ENCODE measurements at places on chromosomes 4 and X.

DNA sequence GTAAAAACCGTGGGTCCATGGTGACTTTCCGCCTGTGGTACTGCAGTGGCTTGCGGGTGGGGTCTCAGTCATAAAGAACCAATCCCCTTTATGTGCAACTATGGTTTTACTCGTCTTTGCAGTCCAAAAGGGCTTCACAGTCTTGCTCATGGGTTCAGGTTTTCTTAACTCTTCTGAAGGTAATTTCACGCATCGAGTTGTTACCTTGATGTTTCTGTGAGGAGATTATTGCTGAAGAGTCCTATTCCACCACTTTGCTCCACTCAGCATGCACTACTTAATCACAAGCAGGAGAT is 41.5 kb downstream of the F8 start:
- DNase-seq: no peak

GRCh38 chr4:150039274-150040127 is 38.7 kb upstream of the DCLK2 start:
- no peak for DNase-seq

- no peak for DNase-seq
Observed at GRCh38 chr4:129264008-129264657, 168.2 kb downstream of the C4orf33 start.

- peak; percentile 35 for DNase-seq
Observed at GRCh38 chr4:139900964-139901376, 235.4 kb downstream of the MGST2 start.

DNA sequence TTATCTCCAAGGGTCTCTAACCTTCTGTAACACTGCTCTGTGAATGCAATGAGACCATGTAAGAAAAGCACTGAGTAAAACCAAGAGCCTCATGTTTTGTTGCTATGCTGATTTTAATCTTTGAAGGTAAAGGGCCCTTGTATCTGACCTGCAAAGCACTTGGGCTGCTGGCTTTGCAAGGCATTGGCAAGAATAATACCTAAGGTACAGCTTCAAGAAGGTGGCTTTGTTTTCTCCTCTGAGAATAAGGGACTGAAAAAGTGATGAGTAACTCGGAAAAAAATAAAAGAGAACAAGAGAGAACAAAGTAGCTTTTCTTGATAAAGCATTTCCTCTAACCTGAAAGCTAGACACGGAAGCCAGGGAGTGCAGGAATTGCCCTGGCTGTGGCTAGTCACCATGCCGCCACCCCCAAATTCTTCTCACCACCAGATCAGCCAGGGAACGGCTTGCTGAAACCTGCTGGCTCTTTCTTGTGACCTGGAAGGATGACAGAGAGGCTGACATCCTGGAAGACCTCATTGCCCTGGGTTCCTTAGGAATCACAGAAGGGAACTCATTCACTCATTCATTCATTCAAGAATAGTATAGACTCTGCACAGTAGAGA is 41.8 kb upstream of the HS3ST1 start:
- no peak for DNase-seq

- no peak for DNase-seq
Observed at GRCh38 chrX:153669901-153670731, 3.5 kb downstream of the PNCK start.

DNA sequence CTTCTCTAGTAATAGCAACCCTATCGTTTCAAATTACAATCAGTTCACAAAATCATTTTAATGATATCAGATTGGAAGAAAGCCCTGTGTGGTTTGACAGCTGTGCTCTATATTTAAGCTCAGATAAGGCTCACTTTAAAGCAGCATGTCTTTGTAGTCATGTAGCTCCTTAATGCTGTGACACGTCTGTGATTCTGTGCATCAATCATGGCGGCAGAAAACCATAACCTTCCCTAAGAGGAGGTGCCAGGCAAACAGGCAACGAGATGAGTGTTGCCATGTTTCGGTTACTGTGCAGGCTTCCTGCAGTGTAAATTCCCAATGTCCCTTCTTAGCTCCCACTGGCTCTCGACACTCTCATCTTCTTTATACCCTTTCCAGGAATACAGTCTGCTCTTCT is 212.7 kb downstream of the GRID2 start:
- no peak for DNase-seq

DNA sequence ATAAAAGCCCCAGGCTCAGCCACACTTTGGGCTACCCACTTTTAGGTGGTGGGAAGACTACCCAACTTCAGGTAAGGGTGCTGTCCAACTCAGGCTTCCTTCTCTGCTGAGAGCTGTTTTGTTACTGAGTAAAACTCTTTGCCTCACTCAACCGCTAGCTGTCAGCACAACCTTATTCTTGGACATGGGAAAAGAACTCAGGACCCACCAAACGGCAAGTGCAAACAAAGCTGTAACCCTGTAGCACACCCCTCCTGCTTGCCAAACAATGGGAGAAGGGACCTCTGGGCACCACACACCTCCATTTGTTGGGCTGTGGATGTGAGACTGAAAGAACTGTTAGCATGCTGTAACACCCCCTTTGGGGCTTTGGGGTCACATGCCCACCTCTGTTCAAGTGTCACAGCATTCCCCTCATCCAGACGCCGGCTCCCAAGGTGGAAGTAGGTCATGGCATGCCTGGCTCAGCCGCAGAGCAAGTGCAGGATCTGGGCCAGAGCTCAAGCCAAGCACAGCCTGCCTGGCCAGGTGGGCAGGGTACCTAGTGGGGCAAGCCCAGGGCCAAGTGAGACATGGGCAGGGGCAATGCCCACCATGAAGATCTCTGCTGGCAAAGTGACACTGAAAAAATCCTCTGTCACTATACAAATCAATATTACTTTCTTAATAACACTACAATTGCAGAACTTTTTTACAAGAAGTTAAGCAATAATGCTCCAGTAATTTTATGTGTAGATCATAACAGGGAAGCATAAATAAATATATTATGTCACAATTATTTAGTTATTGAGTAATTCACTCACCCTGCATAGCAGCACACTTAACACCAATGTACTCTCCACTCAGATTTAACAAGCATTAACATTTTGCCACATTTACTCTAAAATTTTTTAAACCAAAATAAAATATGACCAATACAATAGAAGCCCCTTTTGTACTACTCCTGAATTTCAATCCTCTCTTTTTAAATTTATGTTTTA is 107.2 kb downstream of the TBCK start:
- DNase-seq: no peak

DNA sequence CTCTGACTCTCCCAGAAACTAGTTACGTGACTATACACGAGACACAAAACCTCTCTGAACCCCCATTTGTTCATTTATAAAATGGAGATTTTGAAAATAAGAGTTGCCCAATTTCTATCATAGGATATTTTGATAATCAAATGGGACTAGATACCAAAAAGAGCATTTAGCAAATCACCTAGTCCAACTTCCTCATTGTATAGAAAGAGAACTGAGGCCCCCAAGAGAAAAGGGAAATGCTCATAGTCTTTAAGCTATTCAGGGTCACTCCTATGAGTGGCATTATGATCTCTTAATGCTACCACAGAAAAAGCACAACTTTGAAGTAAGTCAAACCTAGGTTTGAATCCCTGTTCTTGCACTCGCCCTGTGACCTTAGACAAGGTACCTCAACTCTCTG is 62.7 kb downstream of the BMP15 start:
- no peak for DNase-seq

GRCh38 chr4:21827575-21827974 is 121.0 kb downstream of the KCNIP4 start:
- peak; percentile 35 for DNase-seq

DNA sequence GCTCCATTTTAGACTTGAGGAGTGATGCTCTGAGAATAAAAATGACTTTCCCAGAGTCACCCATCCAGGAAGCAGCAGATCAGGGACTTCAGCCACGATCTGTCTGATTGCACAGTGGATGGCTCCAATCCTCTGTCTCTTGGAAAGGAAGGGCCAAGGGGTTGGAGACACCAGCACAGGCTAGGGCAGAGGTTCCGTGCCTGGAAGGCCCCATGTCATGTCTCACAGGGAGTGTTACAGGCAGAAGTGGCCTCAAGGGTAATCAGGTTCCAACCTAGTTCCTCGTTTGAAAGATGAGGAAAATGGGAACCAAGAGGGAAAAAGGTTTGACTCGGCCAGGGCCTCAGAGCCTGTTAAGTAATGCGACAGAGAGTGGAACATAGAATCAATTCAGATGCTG is 160.0 kb downstream of the EFNB1 start:
- no peak for DNase-seq

DNA sequence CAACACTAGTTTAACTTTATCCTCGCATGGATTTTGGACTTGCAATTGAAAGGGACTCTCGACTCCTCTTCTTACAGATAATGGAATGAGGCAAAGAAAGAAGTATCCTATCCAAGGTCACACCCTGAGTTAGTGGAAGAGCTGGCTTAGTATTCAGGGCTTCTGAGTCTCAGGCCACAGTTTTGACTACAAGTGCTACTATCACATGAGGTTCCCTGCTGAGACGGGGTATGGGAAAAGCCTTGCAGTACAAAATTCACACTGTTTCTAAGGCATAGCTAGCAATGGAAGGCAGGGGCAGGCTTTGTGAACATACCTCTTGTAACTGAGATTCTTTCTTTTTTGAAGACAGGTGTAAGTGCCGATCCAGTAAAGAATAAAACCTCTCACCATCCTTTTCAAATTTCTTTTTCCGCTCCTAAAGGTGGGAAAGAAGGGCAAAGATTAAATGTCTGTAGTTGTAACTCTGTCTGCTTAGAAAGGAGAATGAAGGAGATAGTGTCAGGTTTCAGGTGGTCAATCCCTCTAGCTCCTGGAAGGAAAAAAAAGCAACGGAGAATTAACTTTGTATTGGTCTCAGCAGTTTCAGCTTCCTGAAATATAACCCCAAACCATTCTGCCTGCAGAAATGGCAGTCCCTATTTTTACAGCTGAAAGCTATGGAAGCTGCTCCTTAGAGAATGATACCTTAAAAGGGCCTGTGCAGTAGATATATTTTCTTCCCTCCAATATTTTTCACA is 199.0 kb downstream of the OPHN1 start:
- DNase-seq: no peak

GRCh38 chr4:100430451-100430850 is 87.4 kb downstream of the EMCN start:
- no peak for DNase-seq

GRCh38 chr4:38497121-38497520 is 166.9 kb upstream of the KLF3 start:
- no peak for DNase-seq

DNA sequence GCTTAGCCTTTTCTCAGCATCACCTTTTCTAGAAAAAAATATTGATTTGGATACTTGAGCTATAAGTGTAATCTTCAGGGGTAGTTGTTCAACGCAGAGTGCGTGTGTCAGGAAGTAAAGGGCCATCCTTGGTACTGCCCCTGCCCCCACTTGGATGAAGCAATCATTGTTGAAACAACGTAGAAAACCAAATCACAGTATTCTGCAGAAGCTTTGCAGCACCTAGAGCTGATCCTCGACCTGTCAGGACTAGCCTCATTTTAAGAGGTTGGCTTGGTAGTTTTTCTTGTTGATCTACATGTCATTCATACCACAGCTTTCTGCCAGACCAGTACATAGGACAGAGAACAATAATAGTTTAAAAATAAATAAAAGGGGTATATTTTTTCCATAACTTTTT is 65.3 kb upstream of the MYOZ2 start:
- DNase-seq: no peak

- no peak for DNase-seq
Observed at GRCh38 chr4:150972592-150972991, 42.5 kb downstream of the LRBA start.

DNA sequence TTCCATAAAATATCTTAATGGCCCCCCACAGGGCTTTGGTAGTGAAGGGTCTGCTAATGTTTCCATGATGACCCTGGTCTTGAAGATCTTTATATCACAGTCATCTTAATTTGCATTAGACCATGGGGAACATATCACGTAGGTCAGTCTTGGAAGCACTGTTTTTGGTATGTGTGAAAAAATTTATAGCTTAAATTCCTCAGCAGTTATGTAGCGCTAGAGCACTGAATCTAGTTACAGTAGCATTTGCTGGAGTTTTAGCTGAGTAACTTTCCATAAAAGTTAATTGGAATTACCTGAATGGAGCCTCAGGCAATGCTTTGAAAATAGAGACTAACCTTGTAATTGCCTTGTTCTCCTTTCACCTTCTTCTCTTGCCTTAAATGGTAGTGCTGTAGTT is 648.8 kb downstream of the IQCM start:
- DNase-seq: peak; percentile 58

GRCh38 chr4:120304801-120305200 is 238.2 kb upstream of the MAD2L1 start:
- no peak for DNase-seq

DNA sequence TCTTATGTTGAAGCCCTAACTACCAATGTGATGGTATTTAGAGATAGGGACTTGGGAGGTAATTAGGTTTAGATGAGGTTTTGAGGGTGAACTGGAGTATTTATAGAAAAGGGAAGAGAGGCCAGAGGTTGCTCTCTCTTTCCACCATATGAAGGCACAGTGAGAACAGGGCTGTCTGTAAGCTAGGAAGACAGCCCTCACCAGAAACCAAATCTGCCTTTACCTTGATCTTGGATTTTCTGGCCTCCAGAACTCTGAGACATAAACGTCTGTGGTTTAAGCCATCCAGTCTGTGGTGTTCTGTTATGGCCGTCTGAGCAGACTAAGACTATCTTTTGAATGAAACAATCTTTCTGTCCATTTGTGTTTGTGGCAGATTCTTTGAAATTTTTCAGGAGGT is 223.7 kb downstream of the PDHA2 start:
- no peak for DNase-seq

DNA sequence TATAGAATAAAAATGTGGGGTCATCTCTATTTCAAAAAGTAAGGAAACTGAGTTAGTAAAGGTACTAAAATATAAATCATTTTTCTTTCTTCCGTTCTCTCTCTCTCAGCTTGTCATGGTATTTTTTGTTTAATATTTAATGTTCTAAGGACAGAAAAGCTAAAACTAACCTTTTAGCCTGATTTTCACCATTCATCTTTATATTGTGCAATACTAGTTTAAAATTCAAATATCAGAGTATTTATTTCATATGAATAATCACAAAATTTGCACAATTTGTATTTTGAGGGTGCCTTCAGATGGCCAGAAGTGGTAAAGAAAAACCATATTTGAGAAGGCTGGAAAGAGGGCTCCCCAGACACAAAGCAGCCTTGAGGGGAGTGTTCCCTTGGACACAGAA is 197.6 kb upstream of the AR start:
- DNase-seq: no peak

GRCh38 chr4:140903522-140904475 is 147.6 kb upstream of the TBC1D9 start:
- DNase-seq: peak; percentile 47

Data from fibroblast of skin of right quadriceps (primary cell).